Activated CD8-positive, alpha-beta T cell treated with anti-CD3 and anti-CD28 coated beads for 36 hours (primary cell): ENCODE measurements at places on chromosomes 4 and X. TPM values are rescaled to one million over a fixed set of nuclear protein-coding genes. Genes with fewer than 3 reads are reported as not detected.

DNA sequence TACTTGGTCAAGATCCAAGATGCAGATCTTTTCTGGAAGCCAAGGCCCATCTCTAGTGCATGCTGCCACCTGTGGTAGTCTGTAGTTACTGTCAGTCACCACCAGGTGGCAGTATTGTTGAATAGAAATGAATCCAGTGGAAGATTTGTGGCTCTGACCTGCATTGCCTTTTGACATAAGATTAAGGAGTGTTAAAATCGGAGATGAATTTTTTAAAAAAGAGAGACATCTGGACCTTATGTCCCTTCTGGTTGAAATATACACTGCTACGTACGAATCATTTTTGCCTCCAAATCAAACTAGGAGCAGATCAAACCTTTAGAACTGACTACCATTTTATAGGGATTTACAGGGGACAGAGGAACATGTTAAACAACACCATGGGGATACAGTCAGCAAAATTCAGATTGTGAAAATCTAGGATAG is 46.9 kb upstream of the RHOH start:
- peaks cover 34% of the 10 kb centered on the region for H3K36me3 ChIP-seq
- peak overlapping the region; percentile 68 for H3K27ac ChIP-seq
- peak; percentile 83 for DNase-seq
- H3K27me3 ChIP-seq, result no peaks in the 10 kb centered on the region
- peaks cover 41% of the 10 kb centered on the region for H3K4me1 ChIP-seq

DNA sequence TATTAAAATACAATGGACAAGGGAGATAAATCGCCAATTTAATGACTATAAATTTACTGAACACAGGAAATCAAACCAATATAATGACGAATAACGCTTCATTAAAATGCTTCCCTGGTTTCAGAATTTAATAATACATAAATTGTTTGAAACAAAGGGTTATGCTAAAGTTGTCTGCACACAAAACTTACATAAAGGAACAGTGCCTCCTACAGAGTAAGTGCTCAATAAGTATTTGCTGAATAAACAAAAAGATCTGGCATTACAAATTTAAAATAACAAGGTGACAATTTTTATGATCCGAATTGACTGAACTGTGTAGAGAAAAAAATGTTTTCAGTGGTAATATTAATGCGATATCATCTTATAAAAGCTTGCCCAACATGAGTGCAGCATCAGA is 69.6 kb downstream of the NOCT start:
- peak overlapping the region; percentile 84 for H3K27ac ChIP-seq
- no peak for DNase-seq
- H3K27me3 ChIP-seq, result no peaks in the 10 kb centered on the region

- DNase-seq, result no peak
- H3K4me1 ChIP-seq, result no peaks in the 10 kb centered on the region
Measured at GRCh38 chr4:149521611-149522425, 293.8 kb downstream of the IQCM start.

GRCh38 chrX:46913667-46914066 is 1.4 kb downstream of the JADE3 start:
- H3K27ac ChIP-seq, result no peak overlapping the region
- peaks cover 30% of the 10 kb centered on the region for H3K27me3 ChIP-seq
- no peaks in the 10 kb centered on the region for H3K36me3 ChIP-seq
- H3K4me3 ChIP-seq, result peak overlapping the region; percentile 68
- DNase-seq, result no peak

- no peak overlapping the region for H3K4me3 ChIP-seq
- no peaks in the 10 kb centered on the region for H3K27me3 ChIP-seq
- peaks cover 8% of the 10 kb centered on the region for H3K4me1 ChIP-seq
- no peaks in the 10 kb centered on the region for H3K36me3 ChIP-seq
- DNase-seq, result no peak
Measured at GRCh38 chr4:7180938-7181337, 11.4 kb upstream of the SORCS2 start.

DNA sequence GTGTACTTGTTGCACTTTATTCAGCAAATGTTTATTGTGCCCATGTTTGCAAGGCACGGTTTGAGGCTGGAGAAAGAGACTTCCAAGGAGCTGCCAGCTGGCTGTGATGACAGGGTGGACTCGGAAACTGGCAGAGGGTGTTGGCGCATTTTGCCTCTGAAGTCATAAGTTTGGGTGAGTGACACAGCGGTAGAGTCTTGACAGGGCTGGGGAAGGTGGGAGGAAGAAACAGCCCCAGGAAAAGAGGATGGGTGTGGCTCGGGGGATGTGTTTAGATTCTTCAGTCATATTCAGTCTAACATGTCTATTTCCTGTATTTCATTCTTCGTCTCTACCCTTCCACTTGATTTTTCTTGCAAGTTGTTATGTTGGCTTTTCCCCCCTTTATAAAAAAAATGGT is 77.0 kb upstream of the STOX2 start:
- no peaks in the 10 kb centered on the region for H3K36me3 ChIP-seq
- H3K27me3 ChIP-seq, result no peaks in the 10 kb centered on the region
- no peak overlapping the region for H3K27ac ChIP-seq
- DNase-seq, result no peak
- peaks cover 6% of the 10 kb centered on the region for H3K4me1 ChIP-seq

GRCh38 chr4:1753697-1754311 is 32.5 kb downstream of the TACC3 start:
- H3K36me3 ChIP-seq, result no peaks in the 10 kb centered on the region
- H3K27ac ChIP-seq, result no peak overlapping the region
- no peak overlapping the region for H3K4me3 ChIP-seq
- H3K4me1 ChIP-seq, result peaks cover 4% of the 10 kb centered on the region
- no peak for DNase-seq

DNA sequence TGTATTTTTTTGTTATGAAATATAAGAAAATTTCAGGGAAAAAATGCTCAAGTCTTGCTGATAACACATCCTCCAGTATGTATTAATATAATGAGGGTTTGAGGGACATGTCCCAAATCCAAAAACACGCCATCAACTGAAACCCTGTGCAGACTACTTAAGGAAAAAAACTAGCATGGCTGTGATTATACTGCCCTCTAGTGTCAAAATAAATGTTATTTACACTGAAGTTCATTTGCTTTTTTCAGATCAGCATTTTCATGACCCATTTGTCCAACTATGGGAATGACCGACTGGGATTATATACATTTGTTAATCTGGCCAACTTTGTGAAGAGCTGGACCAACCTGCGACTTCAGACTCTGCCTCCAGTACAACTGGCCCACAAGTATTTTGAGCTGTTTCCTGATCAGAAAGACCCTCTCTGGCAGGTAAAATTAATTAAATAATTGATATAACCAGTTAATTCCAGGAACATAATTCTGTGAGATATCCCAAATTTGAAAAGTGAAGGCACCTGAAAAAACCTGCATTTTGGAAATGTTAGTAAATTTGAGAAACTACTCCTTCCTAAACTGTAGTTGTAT is 128.5 kb downstream of the PRSS12 start:
- H3K4me1 ChIP-seq, result no peaks in the 10 kb centered on the region
- H3K27me3 ChIP-seq, result peaks cover 3% of the 10 kb centered on the region
- no peaks in the 10 kb centered on the region for H3K36me3 ChIP-seq
- no peak overlapping the region for H3K4me3 ChIP-seq
- no peak for DNase-seq

GRCh38 chr4:135072553-135072952 is 871.0 kb upstream of the PABPC4L start:
- no peak overlapping the region for H3K4me3 ChIP-seq
- H3K27ac ChIP-seq, result no peak overlapping the region
- no peak for DNase-seq
- H3K27me3 ChIP-seq, result no peaks in the 10 kb centered on the region

GRCh38 chrX:46662188-46662958 is 88.8 kb downstream of the CHST7 start:
- no peak for DNase-seq
- no peak overlapping the region for H3K27ac ChIP-seq
- H3K27me3 ChIP-seq, result no peaks in the 10 kb centered on the region
- H3K36me3 ChIP-seq, result peaks cover 10% of the 10 kb centered on the region
- no peak overlapping the region for H3K4me3 ChIP-seq

DNA sequence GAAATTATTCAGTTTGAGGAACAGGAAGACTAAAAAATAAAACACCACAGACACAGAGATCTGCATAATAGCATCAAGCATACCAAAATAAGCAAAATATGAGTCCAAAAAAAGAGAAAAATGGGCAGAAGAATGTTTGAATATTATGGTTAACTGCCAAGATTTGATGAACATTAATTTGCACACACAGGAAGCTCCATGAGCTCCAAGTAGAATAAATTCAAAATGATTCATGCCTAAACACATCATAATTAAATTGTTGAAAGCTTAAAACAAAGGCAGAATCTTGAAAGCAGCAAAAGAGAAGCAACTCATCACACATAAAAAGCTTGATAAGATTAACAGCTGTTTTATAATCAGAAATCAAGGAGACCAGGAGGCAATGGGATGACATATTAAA is 156.6 kb upstream of the ARSJ start:
- DNase-seq, result no peak
- no peaks in the 10 kb centered on the region for H3K36me3 ChIP-seq
- H3K27me3 ChIP-seq, result no peaks in the 10 kb centered on the region
- no peak overlapping the region for H3K4me3 ChIP-seq
- H3K27ac ChIP-seq, result no peak overlapping the region

- H3K4me3 ChIP-seq, result no peak overlapping the region
- no peaks in the 10 kb centered on the region for H3K4me1 ChIP-seq
- H3K36me3 ChIP-seq, result no peaks in the 10 kb centered on the region
- no peak overlapping the region for H3K27ac ChIP-seq
Measured at GRCh38 chrX:126137899-126138298, 28.2 kb downstream of the DCAF12L2 start.

- H3K4me1 ChIP-seq, result peaks cover 7% of the 10 kb centered on the region
- H3K36me3 ChIP-seq, result no peaks in the 10 kb centered on the region
- H3K4me3 ChIP-seq, result no peak overlapping the region
- DNase-seq, result no peak
- no peak overlapping the region for H3K27ac ChIP-seq
- no peaks in the 10 kb centered on the region for H3K27me3 ChIP-seq
Measured at GRCh38 chrX:104913348-104913747, 307.1 kb downstream of the TEX13A start.

DNA sequence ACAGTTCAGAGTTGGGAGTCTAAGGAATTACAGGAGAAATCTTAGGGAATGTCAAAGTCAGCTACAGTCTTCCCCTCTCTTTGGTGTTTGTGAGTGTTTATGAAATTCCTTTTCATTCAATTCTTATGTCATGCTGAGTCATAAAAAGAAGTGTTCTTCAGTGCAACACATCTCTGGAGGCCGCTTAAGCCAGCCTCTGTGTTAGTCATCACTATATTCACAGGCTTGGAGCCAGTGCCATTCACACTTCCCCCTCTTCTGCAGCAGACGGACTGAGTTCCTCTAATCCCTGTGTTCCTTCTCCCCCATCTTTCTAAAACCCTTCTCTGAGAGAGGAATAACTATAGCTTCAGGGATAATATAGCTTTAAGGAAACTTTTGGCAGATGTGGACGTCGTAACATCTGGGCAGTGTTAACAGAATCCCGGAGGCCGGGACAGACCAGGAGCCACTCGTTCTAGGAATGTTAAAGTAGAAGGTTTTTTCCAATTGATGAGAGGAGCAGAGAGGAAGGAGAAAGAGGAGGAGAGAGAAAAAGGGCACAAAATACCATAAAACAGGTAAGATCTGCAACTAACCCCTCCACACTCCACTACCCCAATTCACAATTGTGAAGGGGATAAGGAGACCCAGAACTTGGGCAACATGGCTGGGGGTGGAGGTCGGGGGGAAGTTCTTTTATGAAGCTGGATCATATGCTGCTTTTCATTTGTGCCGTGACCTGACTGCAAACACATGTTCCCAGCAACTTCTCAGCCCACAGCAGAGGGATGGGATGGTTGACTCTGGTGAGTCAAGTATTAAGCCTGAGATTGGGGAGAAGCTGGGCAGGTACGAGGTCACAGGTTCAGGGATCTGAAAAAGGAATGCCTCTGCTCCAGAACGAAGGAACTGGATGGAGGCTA is at the start of gene SRPX2:
Gene SRPX2 (plus strand): TSS at position 244 of the 905 bp plus-strand sequence. CDS start 2,124 bp downstream, outside the sequence.
- no peaks in the 10 kb centered on the region for H3K4me1 ChIP-seq
- H3K4me3 ChIP-seq, result no peak within 1 kb of the TSS
- no peak within 1 kb of the TSS for H3K27ac ChIP-seq

DNA sequence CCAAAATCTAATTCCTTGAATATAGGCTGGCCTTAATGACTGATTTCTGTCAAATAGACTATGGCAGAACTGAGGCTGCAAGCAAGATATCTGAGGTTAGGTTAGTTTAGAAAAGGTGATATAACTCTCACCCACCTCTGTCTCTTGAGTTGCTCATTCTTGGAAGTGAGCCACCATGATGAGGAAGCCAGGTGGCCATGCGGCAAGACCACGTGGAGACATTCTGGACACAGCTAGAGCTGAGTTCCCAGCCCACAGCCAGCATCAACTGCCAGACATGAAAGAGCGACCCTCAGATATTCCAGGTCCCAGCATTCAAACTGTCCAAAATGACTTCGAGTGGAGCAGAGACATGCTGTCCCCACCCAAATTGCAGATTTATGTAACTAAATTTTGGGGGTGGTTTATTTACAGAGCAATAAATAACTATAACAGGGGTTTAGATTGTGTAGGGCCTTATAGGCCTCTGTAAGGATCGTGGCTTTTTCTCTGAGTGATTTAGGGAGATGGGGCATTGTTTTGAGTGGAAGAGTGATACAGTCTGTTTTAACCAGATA is 33.7 kb downstream of the USP53 start:
- H3K27ac ChIP-seq, result peak overlapping the region; percentile 14
- peaks cover 39% of the 10 kb centered on the region for H3K36me3 ChIP-seq
- peaks cover 16% of the 10 kb centered on the region for H3K4me1 ChIP-seq
- H3K27me3 ChIP-seq, result no peaks in the 10 kb centered on the region
- no peak for DNase-seq

DNA sequence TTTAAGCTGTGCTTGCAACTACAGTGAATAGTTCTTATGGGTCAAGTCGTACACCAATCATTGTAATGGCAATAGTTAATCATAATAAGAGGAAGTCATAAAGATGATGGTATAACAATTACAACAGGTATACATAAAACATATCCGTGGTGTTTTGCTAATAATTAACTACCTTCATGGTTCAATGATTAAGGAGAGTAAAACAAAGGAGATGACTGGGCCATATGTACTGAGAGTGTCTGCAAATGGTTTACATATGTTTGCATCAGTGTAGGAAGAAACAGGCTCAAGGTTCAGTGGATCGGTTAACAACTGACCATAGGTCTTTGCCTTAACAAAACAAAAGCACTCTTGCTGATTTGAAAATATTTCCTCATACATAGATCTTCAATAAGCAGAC is 253.0 kb downstream of the COX7B2 start:
- no peak overlapping the region for H3K27ac ChIP-seq
- no peak overlapping the region for H3K4me3 ChIP-seq
- no peak for DNase-seq
- H3K27me3 ChIP-seq, result no peaks in the 10 kb centered on the region

- no peak overlapping the region for H3K4me3 ChIP-seq
- no peaks in the 10 kb centered on the region for H3K36me3 ChIP-seq
- H3K27me3 ChIP-seq, result no peaks in the 10 kb centered on the region
- DNase-seq, result no peak
- no peaks in the 10 kb centered on the region for H3K4me1 ChIP-seq
- H3K27ac ChIP-seq, result no peak overlapping the region
Measured at GRCh38 chrX:81577028-81577427, 375.1 kb downstream of the SH3BGRL start.

GRCh38 chrX:135416546-135416945 is 5.2 kb upstream of the SMIM10L2A start:
- H3K4me3 ChIP-seq, result no peak overlapping the region
- no peak overlapping the region for H3K27ac ChIP-seq
- H3K27me3 ChIP-seq, result no peaks in the 10 kb centered on the region
- peaks cover 4% of the 10 kb centered on the region for H3K4me1 ChIP-seq
- no peaks in the 10 kb centered on the region for H3K36me3 ChIP-seq

Gene GAGE12E
- not detected for total RNA-seq

Gene CABS1
- not detected for total RNA-seq

Gene OCIAD2
- total RNA-seq, result 82.7 TPM

Gene PARM1
- total RNA-seq, result not detected

Gene FAM184B
- total RNA-seq, result 0.05 TPM

Gene MCTS1
- total RNA-seq, result 71.0 TPM

Gene MAGEA11
- not detected for total RNA-seq
